Brain microvascular endothelial cell (primary cell): ENCODE measurements at places on chromosomes 2 and 18.

GRCh38 chr2:98382086-98382485 lies 35.8 kb downstream of the CNGA3 start:
- DNase-seq: no peak

DNA sequence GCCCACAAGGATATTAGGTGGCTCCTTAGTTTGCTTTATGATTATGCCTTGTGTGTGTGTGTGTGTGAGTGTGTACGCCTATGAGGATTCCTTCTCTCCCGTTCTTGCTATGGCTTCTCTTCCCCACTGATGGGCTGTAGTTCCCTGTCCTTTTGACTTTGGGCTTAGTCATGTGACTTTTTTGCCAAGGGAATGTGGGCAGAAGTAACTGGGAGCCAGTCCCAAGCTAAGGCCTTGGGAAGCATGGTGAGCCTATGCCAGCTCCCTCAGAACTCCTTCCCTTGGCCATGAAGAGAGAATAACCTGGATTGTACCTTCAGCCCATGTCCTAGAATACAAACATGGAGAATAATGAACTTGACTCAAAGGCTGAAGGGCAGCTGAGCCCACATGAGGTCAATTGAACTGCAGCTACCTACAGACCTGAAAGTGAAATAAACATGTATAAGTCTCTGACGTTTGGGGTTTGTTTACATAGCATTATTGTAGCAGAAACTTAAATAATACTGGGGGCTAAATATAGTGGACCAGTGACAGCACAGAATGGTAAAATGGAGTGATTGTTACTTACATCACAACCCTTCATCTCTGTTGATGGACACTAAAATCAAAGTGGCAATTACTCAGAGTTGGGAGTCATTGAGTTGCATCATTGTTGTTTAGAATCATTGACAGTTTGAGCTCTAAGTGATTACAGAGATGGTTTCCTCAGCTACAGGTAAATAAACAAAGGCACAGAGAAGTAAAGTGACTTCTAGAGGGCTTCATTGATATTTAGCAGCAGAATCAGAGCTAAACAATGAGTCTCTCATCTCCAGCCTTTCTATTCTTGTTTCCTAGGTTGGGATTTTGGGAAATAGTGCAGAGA lies 15.3 kb upstream of the IL36G start:
- DNase-seq: no peak

- DNase-seq: no peak
These were observed 45.4 kb downstream of the INO80D start for GRCh38 chr2:206040525-206040924.

GRCh38 chr2:69390471-69390870 lies 3.4 kb upstream of the GFPT1 start:
- no peak for DNase-seq

- DNase-seq: no peak
These were observed 7.7 kb downstream of the ATOH8 start for GRCh38 chr2:85761512-85761944.

DNA sequence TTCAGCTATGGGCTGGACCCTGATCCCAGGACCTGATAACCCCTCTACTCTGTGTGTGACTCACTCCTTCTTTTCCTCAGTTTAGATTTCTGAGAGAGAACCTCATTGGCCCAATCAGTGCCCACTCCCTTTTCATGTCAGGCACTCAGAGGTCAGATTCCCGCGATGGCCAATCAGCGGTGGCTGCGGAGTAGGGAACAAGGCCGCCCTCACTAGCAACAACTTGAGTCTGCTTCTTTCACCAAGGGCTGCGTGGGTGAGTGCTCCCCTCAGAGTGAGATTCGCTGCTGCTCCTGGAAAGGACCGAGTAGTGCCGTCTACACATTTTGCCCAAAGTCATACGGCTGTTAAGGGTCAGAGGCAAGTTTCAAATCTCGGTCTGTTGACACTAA lies 34.7 kb downstream of the NPPC start:
- DNase-seq: no peak

DNA sequence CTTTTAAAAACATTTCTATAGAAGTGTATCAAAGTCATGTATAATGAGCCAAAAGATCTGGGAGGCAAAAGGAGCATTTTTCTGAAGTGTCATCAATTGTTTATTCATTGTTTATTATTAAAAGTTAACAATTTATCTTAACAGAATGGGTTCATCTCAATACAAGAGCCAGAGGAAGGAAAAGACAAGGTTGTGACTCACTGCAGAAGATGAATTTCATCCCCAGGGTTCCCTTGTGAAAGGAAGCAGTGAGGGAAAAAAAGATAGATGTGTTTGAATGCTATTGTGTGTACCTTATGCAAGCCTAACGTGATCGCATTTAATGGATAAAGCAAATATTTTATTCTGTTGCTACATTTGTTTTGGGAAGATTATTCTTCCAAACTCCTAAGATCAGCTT lies 286.3 kb downstream of the PIEZO2 start:
- DNase-seq: no peak

GRCh38 chr2:69186614-69187013 lies 173.6 kb downstream of the ANTXR1 start:
- DNase-seq: no peak

- DNase-seq: peak; percentile 52
These were observed 126.7 kb downstream of the TWIST2 start for GRCh38 chr2:238974501-238975166.

DNA sequence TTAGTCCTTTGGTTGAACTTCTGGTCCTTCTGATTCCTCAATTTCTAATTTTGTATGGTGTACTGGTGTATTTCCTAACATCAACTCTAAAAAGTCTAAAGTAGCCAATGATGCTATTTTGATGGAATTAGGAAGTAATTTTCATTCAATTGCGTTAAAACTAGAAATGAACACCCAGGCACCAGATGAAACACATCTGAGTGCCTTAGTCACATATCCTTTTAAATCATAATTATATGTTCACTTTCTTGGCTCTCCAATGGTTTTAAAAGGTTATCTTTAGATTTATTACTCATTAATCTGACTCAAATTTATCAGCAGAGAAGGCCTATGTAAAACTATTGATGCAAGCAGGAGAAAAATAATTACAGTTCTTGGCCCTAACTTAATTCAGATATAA lies 119.7 kb downstream of the GAREM1 start:
- no peak for DNase-seq

- DNase-seq: peak; percentile 82
These were observed at the start of gene CAVIN2 for GRCh38 chr2:191846515-191847476. CAVIN2 (minus strand) TSS chr2:191847088; CDS start chr2:191846925, 163 bp downstream.

GRCh38 chr2:241500431-241500975 lies 7.9 kb downstream of the STK25 start:
- no peak for DNase-seq

GRCh38 chr2:150528861-150529801 lies 41.7 kb upstream of the RND3 start:
- DNase-seq: peak; percentile 53

DNA sequence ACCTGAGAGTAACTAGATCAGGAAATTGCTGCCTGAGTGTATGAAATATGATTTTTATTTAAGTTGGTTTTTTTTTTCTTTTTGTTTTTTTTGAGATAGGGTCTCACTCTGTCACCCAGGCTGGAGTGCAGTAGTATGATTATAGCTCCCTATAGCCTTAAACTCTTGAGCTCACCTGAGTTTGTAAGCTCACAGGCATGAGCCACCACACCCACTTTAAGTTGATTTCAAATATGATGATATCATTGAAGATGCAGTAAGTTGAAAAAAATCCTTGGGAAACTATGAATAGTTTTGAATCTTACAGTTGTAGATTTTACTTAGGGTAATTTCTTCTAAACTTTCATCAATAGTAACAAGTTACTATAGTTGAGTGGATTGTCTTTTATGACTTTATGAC lies 234.7 kb downstream of the ZNF407 start:
- DNase-seq: no peak

- no peak for DNase-seq
These were observed 125.5 kb downstream of the SMAD7 start for GRCh38 chr18:48825101-48825745.

DNA sequence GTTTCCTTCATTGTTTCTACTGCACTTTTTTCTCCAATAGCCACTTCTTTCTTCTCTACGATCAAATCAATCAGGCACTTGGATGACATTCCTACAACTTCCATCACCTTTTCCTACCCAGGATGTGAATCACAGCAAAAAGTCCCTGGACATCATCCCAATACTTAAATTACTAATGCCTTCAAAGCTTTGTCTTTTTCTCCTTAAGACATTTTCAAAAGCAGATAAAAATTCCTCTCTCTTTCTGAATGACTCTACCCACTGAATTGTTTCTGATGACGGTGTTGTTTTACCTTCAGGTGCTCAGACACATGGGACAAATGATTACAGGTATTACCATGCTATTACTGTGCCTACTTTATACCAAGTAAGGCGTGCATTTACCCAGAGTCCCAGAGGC lies 500.9 kb downstream of the FBXO15 start:
- peak; percentile 44 for DNase-seq

DNA sequence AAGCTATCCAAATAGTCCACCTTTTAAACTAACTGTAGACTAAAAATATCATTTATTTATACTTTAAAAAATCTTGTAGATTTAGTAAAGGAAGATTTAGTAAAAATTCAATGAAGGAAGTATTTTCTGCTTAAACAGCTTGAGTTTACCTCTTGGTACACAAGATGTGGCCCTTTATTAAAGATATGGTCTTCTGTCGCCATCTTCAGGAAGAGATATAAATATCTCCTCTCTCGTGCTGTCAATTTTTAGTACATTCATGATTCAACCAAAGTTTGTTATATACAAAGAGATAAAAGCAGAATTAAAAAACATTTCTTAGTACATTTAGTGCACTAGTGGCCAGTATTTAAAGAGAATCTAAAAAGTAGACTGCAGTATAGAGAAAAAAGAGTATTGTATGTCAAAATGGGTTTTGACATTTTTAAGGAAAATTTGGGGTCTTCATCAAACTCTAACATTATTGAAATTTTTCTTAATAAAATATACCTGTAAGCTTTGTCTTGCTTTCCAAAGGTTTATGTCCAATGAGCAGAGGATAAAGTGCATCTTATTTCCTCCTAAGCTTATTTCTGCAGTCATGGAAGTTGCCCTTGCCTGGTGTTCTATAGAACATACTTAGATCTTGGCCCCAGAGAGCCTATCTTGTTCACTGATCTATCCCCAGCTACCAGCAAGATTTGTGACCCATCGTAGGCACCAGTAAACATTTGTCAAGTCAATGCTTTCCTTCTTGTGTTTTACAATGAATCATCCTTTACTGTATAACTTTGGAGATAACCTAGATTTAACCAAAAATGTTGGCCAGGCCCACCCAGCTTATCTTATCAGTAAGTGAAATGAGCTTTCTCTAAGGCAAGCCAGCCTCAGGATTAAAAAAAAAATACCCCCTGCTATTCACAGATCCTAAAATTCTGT lies 18.5 kb upstream of the EML6 start:
- no peak for DNase-seq

DNA sequence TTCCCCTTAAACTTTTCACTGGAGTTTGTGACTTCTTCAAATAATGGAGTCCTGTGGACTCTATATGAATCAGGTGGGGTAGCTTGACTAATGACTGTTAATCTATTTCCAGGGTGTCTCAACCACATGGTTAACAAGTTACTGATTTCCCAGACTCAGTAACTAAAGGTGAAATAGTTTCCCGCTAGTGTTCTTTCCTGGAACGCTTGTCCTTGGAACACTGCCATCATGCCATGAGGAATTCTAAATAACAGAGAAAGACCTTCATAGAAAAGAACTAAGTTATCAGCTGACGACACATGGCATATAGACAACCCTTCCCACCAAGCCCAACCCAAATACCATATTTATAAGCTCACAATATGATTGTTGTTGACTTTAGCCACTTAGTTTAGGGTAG lies 1027.9 kb upstream of the FAM98A start:
- no peak for DNase-seq

DNA sequence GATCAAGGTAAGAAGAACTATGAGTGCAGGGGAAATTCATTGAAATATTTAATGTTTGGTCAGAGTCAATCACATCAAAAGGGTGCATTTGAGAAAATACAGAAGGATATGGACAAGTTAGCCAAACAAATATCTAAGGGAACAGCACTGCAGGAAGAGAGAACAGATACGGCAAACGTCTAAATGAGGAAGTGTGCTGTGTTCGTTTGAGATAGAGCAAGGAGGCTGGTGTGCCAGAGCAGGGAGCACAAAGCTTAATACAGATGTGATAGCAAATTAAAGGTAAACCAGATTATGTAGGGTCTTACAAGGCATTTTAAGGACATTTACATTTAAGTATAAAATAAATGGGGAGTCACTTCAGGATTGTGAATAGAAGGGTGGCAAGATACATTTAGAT lies 241.3 kb upstream of the ZNF804A start:
- DNase-seq: no peak

DNA sequence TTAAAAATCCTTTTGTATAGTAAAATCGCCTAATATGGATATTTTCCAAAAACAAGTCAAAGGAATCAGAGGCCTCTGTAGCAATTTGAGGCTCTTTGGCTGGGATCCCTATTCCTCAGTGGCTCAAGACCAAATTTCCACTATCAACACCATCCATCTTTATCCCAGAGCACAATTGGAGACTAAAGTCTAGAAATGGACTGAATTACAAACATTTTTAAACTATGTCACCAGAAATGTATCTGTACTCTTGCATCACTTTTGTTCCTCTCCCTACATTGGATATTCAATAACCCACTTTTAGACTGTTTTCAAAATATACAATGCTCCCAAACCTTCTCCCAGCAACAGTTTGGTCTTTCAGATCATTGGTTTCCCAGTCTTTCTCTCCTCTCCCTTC lies 140.4 kb upstream of the KLHL29 start:
- DNase-seq: no peak

DNA sequence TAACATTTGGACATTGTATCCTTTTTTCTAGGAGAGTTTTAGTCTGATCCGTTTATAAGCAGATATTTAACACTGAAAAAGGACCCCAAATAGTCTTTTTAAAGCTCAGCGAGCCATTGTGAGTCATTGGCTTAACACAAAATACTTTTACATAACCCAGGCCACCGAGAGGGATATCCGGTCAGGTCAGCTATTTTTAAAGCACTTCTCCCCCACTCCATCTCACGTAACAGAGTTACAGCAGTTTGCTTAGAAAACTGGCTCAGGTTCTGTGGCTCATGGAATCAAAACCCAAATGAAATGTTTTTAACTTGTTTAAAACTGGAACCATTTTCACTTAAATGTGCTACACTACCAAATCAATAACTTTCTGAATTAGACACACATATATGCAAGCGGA lies 23.9 kb downstream of the COL4A3 start:
- DNase-seq: peak; percentile 70

GRCh38 chr2:28747714-28748113 lies 3.9 kb upstream of the PPP1CB start:
- no peak for DNase-seq

GRCh38 chr18:7233134-7233810 lies 2.4 kb downstream of the LRRC30 start:
- no peak for DNase-seq

GRCh38 chr2:159164457-159164911 lies 122.0 kb downstream of the WDSUB1 start:
- no peak for DNase-seq
